Aortic smooth muscle cell (primary cell): ENCODE measurements at places on chromosomes 2 and 18. TPM values are rescaled to one million over a fixed set of nuclear protein-coding genes. Genes with fewer than 3 reads are reported as not detected.

Gene UGT1A6
- not detected in 2 replicates for total RNA-seq

Gene BOK
- total RNA-seq, result 4.0 and 4.9 TPM in 2 replicates

Gene KIF3C
- total RNA-seq, result 8.1 and 9.4 TPM in 2 replicates

Gene AAK1
- 24.6 and 44.6 TPM in 2 replicates for total RNA-seq

Gene L3MBTL4
- total RNA-seq, result under 0.01 TPM in 1 of 2 replicates, not detected in the other

Gene CD207
- total RNA-seq, result not detected in 2 replicates

Gene FHL2
- total RNA-seq, result 73.0 and 126 TPM in 2 replicates

Gene TSPYL6
- not detected in 2 replicates for total RNA-seq

Gene FOXD4L1
- total RNA-seq, result 0.06 and 0.13 TPM in 2 replicates
